NCI-H187 (cell line): ENCODE measurements at places on chromosomes 7 and 10.

- no peak for DNase-seq
Observed at GRCh38 chr10:12717981-12718707, 283.4 kb downstream of the CCDC3 start.

- no peak for DNase-seq
Observed at GRCh38 chr7:142784716-142785115, 13.9 kb downstream of the PRSS2 start.

- DNase-seq, result no peak
Observed at GRCh38 chr7:100969066-100969615, at the start of gene MUC12. Gene MUC12, plus strand, starts transcription at chr7:100969565. Its CDS starts 58 bp downstream, at chr7:100969623.

DNA sequence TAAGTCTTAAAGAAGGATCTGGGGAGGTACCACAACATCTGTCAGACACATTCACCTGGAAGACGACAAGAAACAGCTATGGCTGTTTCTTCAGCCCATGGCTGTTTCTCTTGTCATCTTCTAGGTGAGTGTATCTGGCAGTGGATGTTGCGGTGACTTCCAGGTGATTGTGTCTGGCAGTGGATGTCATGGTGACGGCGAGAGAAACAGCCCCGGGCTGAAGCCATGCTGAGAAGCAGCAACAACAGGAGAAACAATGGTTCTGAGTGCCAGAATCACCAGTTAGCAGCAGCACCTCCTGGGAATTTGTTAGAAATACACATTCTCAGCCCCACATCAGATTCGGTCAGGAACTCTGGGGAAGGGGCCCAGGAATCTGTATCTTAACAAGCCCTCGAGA, 68.6 kb upstream of the SYPL1 start:
- no peak for DNase-seq

DNA sequence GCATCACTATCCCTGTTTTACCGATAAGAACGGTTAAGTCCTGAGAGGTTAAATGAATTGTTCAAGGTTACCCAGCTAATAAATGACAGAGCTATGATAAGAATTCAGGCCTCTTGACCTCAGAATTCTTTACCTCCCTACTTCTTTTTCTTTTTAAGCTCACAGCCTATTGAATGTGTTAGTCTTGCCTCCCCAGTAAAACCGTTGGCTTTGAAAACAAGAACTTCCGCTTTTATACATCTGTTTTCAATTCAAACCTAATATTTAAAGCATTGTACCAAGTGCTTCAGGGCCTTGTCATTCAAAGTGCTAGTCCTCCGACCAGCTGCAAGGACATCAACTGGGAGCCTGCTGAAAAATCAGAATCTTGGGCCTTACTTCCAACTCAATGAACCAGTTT, 15.6 kb downstream of the SEC31B start:
- no peak for DNase-seq

DNA sequence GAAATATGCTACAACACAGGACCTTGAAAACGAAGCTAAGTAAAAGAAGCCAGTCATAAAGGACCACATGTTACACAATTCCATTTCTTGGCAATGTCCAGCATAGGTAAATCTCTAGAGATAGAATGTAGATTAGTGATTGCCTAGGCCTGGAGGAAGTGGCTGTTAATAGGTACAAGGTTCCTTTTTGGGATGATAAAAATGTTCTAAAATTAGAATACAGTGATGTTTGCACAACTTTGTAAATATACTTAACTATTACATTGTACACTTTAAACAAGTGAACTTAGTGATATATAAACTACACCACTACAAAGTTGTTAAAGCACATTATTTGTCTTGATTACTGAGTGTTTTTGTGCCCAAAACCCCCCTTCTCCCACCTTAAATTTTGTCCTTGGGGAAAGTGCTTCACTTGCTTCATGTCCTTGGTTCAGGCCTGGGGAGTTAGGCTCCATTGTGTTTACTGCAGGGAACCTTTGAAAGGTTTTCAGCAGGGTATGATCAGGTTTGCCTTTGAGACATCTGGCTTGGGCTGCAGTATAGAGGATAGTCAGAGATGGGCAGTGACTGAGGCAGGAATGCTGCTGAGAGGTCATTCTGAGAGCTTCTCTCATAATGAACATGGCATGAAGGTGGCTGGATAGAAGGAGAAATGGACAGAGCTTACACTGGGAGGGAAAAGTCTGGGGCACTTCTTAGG, 1052.6 kb downstream of the REEP3 start:
- no peak for DNase-seq

DNA sequence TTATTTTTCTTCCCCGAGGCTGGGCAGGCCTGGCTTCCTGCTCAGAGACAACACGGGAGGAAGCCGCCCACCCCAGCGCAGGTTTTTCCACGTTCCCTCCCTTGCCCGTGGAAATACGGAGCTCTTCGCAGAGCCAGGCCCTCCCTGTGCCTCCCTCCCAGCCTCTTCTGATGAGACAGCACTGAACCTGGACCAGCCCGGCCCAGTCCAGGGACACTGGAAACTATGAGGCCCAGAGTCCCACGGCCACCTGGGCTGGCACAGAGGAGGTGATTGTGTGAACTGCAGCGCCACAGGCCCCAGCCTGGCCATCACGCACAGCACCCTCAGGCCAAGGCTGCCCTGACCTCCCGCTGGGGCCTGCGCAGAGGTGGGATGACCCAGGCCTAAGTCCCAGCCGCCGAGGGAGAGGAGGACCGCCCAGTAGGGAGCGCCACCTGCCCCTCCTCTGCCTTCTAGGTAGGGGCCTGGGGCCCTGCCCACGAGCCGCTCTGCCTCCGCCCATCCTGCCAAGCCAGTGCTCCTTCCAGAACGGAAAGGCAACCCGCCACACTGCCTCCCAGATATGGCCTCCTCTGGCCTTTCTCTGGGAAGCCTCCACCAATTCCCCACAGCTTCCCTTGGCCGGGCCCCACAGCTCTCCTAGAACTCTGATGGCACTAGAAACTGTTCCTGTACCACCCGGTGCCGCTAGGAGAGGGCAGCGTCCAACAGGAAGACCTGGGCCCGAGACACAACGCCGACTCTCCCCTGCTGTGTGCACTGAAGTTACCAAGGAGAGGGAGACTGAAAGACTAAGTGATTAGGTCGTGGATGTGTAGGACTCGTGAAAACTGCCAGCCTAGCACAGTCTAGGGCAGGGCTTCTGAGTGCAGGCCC, 57.2 kb downstream of the PROSER2 start:
- DNase-seq, result no peak

GRCh38 chr10:38043516-38043915, 33.0 kb downstream of the ZNF33A start:
- DNase-seq, result no peak

GRCh38 chr10:124364674-124365073, 54.0 kb downstream of the OAT start:
- DNase-seq, result no peak

- no peak for DNase-seq
Observed at GRCh38 chr10:25059990-25060389, 43.6 kb downstream of the THNSL1 start.

DNA sequence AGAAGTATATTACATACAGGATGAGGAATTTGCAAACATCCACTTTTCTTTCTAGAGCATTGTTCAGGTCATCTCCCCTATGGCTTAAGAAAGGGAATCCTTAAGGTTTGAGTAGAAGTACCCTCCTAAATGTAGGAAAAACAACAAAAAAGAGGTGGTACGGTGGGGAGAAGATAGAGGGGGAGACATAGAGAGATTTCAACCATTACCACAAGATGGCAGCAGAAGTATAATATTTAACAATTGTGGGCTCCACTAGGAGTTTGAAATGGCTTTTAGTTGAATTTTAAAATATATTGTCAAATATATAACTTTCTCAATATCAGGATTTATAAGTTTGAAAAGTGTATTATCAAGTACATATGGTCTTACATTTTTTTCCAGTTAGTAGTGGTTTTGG, 72.7 kb upstream of the PRKG1 start:
- no peak for DNase-seq

- no peak for DNase-seq
Observed at GRCh38 chr7:8817448-8818036, 384.1 kb downstream of the NXPH1 start.

DNA sequence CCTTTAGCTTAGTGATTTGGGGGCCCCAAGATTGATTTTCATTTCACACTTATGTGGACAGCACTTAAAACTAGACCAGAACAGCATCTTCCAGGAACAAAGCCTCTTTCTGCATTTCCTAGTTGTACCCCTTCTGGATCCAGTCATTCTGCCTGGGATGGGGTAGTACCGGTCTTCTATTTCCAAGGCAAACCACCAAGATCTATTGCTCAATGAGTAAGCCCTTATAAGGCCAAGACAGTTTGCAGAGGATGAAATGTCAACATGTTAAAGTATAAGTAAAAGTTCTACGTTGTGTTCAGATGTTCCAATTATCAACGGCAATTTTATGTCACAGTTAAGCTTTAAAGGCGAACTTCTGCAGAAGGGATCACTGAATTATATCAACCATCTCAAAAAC, 106.9 kb upstream of the ZNF746 start:
- DNase-seq, result no peak

DNA sequence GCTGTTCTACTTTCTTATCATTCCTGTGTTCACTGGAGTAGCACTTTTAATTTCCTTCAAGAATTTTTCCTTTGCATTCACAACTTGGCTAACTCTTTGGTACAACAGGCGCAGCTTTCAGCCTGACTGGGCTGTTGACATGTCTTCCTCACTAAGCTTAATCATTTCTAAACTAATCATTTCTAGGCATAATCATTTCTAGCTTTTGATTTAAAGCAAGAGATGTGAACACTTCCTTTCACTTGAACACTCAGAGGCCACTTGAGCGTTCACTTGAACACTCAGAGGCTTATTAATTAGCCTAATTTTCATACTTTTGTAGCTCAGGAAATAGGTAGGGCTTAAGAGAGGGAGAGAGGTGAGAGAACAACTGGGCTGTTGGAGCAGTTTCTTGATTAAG, 15.9 kb downstream of the C10orf90 start:
- no peak for DNase-seq

DNA sequence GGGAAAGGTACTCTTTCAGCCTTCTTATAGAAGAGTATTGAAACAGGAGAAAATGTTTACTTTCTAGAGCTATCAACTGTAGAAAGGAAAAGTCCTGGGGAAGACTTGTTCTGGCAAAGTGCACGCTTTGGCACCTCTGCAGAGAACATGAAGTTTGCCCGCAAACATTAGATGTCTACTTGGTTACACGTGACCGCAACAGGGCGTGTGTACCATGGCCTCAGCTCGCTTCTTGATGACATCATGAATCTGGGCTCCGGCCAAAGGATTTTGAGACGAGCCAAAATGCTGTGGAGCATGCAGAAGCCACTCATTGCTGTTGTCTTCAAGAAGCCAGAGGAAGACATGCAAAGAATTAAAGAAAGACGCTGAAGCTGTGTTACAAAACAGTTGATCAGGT, 8.6 kb upstream of the TAS2R60 start:
- no peak for DNase-seq

- no peak for DNase-seq
Observed at GRCh38 chr10:58278274-58278961, 9.5 kb downstream of the CISD1 start.

- no peak for DNase-seq
Observed at GRCh38 chr10:44293842-44294241, 91.1 kb downstream of the CXCL12 start.

GRCh38 chr10:132710036-132710686, 75.8 kb downstream of the NKX6-2 start:
- no peak for DNase-seq

- DNase-seq, result no peak
Observed at GRCh38 chr10:106980495-106981451, 183.7 kb downstream of the SORCS1 start.

DNA sequence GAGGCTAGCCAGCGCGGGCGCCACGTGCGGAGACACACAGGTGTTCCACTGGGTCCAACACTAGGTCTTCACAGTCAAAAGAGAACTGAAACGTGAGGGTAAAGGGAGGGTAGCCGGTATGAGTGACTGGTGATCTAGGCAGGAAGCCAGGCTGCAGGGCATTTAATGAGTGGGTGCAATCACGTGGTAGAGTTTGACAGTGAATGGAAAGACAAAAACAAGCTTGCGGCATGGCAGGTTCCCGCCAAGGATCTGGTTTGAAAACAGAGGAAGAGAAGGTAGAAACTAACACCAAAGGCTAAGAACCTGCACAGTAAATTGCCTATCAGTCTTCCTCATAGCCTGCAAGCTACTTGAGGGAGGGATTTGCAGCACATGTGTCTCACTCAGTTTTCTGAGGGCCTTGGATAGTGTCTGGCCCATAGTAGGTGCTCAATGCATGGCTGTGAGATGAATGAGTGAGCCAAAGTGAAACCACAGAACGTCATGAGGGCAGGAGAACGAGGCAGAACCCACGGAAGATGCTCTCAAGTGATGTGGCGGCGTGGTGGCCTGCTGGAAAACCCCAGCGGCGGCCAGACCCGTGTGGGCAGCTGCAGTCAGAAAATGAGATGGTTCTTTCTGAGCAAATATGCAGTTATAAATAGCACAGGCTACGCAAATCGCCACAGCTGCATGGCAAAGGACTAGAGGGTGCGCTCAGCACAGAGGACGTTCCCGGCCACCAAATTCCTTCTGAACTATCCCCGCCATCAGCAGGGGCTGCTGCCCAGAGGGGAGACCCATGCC, 183.6 kb upstream of the NFE2L3 start:
- no peak for DNase-seq

- DNase-seq, result no peak
Observed at GRCh38 chr10:121469797-121470606, 128.2 kb downstream of the FGFR2 start.

DNA sequence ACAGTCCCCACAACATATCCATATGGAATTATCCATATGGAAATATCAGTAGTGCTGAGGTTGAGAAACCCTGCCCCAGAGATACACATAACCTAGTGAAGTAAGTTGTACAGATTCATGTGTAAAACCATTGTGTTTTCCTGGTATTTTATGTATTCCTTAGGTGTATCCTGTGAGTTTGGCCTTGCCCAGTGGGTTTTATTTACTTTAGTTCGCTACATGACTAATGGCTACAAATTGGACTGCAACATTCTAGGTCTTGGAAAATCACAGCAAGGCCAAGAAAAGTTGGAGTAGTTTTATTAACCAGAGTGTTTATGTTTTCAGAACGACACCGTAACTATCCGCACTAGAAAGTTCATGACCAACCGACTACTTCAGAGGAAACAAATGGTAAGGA, 1.4 kb downstream of the RPS24 start:
- DNase-seq, result no peak

DNA sequence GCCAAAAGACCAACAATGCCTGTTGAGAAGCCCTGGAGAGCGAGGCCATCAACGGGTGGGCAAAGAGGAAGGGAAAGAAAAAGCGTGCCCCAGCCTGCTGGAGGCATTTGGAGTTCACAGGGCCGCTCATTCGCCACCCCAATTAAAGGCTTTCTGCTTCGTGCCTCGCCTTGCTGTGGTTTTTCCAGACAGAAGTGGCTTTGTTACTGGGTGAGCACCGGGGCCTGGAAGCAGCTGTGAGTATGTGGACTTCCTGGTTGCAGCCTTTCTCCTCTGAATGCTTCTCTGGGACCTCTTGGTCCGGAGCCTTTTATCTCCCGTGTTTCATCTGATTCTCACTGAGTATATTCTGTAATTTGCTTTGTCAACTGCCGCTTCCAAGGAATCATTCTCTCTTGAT, 118.1 kb upstream of the EGR2 start:
- no peak for DNase-seq
